ENCODE measurements at places on chromosomes 7 and 10. TPM values are rescaled to one million over a fixed set of nuclear protein-coding genes. Genes with fewer than 3 reads are reported as not detected.

Gene FAM204A
- 76.5 TPM for total RNA-seq

Gene FRMPD2
- not detected for total RNA-seq

GRCh38 chr7:133429371-133429770, 176.5 kb downstream of the EXOC4 start:
- DNase-seq, result no peak

DNA sequence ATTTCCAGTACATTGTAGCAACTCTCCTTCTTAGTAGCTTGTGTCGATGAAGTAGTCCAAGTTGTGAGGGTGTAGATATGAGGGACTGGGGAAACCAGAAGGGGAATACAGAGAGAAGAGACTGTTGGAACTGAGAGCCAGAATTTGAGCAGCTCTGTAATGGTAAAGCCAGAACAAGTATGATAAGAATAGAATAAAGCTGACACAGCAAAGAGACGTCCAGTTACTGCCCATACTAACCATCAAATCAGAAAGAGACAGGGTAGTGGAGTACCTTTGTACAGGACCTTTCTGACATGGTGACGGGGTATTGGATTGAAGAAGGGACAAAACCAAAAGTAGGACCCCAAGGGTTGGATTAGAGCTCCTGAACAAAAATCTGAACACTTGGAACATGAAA, 206.0 kb downstream of the SEMA3E start:
- DNase-seq, result no peak

Data from foreskin keratinocyte (primary cell).